Stimulated activated CD4-positive, alpha-beta T cell treated with anti-CD3 and anti-CD28 coated beads, Interleukin-4, amount 100 ng/mL, for 48 hours (primary cell): ENCODE measurements at places on chromosomes 11 and 22.

GRCh38 chr11:10770626-10771254 is 19.7 kb downstream of the CTR9 start:
- peak; percentile 16 for DNase-seq

DNA sequence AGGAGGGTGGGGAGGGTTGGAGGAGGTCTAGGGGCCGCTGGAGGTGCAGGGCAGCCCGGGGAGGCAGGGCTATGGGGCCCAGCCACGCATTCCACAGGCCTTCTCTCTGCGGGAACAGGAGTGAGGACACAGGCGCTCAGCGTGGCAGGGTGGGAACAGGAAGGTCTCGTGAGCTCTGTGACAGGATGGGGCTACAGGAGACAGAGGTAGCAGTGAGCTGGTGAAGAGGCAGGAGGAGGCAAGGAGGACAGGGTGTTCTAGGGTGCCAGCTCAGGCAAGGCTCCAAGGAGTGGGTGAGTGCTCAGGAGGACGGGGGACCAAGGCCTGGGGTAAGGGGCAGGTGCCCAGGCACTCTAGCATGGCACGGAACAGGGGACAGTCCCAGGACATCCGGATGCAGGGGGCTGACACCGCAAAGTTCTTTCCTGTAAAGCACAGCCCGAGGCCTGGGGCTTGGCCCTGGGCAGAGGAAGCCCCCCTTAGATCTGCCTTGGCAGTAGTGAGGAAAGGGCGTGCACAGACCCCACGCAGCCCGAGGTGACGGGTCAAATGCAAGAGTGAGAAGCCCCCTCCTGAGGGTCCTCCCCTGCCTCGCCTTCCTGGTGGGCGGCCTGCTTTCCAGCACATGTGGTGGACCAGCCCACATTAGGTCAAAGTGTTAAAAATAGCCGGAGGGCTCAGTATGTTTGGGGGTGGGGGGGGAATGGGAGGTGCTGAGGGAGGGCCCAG is 4.7 kb upstream of the NEAT1 start:
- DNase-seq: no peak

- no peak for DNase-seq
Observed at GRCh38 chr11:63939397-63939891, 642 bp downstream of the NAA40 start.

- no peak for DNase-seq
Observed at GRCh38 chr11:89633135-89633705, 76.9 kb upstream of the TRIM77 start.

- DNase-seq: no peak
Observed at GRCh38 chr11:73240190-73240781, 22.2 kb downstream of the P2RY2 start.

DNA sequence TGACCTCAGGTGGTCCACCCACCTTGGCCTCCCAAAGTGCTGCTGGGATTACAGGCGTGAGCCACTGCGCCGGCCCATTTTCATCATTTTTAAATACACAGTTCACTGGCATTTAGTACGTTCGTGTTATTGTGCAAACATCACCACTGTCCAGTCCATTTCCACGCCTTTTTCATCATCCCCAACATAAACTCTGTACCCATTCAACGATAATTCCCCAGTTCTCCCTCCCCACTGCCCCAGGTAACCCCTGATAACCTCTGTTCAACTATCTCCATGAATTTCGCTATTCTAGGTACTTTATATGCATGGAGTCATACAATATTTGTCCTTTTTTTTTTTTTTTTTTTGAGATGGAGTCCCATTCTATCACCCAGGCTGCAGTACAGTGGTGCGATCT is 18.2 kb upstream of the ELFN2 start:
- DNase-seq: no peak

DNA sequence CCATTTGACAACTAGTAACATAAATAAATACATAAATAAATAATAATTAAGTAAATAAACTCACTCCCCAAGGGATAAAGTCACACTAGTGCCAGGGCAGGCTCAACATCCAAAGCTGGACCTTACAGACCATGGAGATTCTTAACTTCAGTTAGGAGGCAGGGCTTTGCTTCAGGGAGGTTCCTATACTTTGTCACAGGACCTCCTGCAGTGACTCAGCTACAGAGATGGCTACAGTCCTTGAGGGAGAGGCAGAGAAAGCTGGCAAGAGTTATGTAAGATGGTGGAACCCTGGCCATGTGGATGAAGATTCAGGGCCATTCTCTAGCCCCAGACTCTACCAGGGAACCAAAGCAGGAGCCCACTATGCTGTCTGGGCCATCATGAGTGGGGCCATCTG is 74.1 kb upstream of the CADM1 start:
- no peak for DNase-seq

- DNase-seq: no peak
Observed at GRCh38 chr11:87252869-87253268, 215.1 kb downstream of the TMEM135 start.

- DNase-seq: no peak
Observed at GRCh38 chr11:77967753-77968152, 26.7 kb downstream of the INTS4 start.

GRCh38 chr22:44396727-44397722 is 84.3 kb upstream of the SHISAL1 start:
- no peak for DNase-seq

DNA sequence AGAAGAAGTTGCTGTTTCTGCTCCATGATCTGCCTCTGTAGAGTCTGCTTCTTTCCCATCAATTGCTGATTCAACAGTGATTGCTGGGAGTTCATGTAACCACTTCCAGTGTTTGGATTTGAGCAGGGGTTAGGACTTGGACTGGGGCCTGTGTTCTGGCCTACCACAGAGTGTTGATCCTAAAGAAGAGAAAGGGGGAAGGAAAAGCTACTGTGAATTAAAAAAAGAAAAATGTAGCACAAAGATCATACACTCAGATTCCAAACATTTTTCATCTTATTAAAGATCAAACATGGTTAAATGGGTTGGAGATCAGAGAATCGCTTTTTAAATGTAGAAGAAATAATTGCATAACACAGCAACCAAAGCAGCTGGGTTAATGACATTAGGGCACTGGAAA is 67.6 kb upstream of the MTMR2 start:
- DNase-seq: no peak

GRCh38 chr11:112410325-112410724 is 149.7 kb upstream of the PLET1 start:
- DNase-seq: no peak

DNA sequence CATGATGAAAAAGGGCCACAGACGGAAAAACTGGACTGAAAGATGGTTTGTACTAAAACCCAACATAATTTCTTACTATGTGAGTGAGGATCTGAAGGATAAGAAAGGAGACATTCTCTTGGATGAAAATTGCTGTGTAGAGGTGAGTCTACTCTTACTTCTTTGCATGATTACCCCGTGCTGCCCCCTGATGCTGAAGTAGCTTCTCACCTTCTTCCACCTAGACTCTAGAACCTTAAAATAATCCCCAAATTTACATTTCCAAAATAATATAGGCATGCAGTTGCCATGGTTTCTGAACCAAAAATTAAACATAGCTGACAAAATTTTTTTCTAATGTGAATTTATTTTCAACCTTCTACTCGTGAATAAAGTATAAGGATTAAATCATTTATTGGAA is 64.2 kb downstream of the SWAP70 start:
- DNase-seq: no peak

GRCh38 chr11:135073870-135074269 is 661.8 kb upstream of the B3GAT1 start:
- DNase-seq: no peak

GRCh38 chr22:35172442-35172841 is 84.9 kb upstream of the HMGXB4 start:
- no peak for DNase-seq

DNA sequence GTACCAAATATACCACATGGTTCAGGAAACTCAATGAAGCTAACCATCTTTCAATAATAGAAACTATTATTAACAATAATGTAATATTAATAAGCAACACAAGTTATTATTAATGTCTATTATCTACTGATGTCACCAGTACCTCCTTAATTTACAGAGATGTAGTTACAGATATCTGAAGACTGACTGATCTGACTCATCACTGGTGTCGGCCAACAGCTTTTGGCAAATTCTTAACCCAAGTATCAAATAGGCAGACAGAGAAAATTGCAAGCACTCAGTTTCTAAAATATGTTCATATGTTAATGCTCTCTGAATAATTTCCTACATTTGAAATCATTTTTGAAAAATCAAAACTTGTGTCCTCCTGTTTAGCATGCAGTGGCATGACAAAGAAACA is 100.4 kb upstream of the DDI1 start:
- DNase-seq: no peak

- DNase-seq: no peak
Observed at GRCh38 chr11:103364687-103365086, 255.5 kb downstream of the DYNC2H1 start.

GRCh38 chr22:42732081-42732480 is 11.4 kb upstream of the A4GALT start:
- DNase-seq: no peak

DNA sequence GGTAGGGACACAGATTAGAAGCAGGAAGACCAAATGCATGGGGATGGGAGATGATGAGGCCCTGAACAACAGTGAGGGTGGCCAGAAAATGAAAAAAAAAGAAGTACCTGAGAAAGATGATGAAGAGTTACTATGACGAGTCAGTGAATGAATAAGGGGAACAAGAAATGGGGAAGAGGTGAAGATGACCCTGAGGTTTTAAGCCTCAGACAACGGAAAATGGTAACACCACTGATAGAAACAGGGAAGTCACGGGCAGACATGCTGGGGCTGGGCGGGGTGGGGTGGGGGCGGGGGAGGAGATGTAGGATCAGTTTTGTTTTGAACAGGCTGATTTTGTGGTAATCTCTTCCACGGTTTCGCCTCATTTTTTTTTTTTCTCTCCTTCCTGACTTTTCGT is 205.1 kb upstream of the CADM1 start:
- DNase-seq: no peak

- no peak for DNase-seq
Observed at GRCh38 chr11:63890368-63890767, 26.6 kb downstream of the RCOR2 start.

- DNase-seq: no peak
Observed at GRCh38 chr22:36067235-36067558, 38.6 kb upstream of the RBFOX2 start.

DNA sequence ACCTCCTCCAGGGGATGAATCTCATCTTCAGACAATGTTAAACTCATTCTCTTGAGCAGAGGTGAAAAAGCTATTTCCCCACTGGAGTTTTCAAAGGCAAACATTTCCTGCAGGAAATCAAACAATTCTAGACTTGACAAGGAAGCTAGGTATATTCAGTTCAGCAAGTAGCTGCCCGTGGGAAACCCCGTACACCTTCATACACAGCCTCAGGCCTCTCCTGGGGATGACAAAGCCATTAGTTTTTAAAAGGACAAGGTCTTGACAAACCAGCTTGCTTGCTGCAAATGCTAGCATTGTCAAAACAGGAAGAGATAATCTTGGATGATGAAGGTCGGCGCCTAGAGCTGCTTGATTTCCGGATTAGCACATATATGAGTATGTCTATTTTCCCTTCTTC is 1630.8 kb upstream of the TENM4 start:
- DNase-seq: no peak

- DNase-seq: peak; percentile 40
Observed at GRCh38 chr11:1401656-1402221, 12.0 kb downstream of the BRSK2 start.

DNA sequence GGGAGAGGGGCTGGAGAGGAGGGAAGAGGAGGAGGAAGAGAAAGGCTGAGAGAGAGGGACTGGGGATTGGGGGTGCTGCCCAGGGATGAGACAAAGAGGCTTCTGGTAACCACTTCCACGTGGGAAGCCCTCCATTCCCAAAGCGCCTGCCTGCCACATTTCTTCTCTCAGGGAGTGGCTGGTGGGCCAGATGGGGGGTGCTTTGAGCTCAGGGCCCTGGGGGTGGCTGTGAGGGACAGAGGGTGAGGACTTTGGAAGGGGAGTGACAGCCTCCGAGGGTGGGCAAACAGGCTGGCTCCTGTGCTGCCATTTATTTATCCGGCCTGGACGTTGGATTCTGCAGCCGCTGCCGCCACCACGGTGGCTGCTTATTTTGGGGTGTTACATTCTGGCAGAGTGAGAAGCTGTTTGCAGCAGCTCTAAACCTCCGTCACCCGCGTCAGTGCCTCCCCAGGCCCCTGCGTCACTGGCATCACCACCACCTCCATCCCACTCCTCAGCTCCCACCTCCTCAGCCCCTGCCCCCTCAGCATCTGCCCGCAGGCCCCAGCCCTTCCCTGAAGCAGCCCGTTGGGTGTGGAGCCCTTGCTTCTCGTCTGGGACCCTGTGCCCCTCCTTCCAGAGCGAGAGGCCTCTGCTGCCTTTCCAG is 1.6 kb downstream of the RTN4RL2 start:
- no peak for DNase-seq

DNA sequence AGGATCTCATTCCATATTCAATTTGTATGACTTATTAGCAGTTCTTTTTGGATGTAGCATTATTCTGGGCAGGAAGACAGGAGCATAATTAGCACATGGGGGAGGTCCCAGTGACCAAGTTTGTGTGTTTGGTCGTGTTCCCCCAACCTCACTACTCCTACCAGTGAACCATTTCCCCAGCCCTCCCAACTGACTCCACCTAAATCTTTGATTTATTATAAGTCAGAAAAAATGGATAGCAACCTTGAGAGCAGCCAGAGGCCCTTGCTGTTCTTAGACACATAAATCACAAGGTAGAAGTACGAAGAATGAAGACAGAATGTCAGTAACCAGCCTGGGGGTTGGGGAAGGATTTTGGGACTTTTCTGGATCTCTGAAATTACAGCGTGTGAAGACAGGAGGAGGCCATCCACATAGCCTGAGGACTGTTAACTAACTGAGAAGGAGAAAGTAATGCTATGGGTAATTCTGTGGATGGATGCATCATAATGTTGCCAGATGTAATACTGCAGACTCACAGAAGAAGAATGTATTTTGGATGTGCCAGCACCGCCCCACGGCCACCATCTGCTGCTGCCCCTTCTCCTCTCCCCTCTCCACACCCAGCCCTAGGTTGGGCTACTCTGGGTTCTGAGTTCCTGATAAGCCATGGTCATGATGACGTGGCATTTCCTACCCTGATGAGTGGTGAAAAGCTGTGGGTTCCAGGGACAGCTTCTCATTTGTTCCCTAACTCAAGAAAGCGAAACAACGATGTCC is 124.3 kb upstream of the TTC12 start:
- no peak for DNase-seq

GRCh38 chr11:96207459-96208449 is 135.2 kb downstream of the MAML2 start:
- no peak for DNase-seq
